ENCODE measurements at places on chromosomes 5 and 9.

DNA sequence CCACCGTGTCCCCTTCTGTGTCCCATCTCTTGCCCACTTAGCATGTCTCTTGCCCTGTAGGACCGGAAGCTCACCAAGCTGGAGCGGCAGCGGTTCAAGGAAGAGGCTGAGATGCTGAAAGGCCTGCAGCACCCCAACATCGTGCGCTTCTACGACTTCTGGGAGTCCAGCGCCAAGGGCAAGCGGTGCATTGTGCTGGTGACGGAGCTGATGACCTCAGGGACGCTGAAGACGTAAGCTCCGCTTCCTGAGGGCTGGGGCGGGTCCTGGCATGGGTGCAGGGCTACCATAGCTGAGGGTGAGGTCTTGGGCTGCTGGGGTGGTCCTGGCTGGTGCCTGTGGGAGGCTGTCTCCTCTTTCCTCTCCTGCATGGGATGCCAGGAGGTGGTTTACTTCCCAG is 45.7 kb downstream of the WNK2 start:
- no peak for DNase-seq

DNA sequence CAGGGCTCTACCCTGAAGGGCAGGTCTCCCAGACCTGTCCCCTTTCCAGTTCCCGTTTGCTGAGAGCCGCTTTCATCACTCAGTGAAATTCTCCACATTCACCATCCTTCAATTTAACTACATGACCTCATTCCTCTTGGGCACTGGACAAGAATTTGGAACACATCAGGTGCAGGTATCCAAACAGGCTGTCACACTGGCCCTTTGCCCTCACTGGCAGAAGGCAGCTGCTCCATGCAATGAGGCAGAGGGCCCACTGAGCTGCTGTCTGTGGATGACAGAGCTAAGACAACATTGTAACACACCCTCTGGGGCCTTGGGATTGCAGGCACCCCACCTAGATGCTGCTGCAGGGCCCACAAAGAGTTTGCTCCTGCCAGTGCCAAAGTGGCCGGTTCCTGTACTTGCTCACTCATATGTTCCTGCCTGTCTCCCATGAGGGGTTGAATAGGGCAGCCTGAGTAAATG is 55.1 kb downstream of the ACTL7B start:
- no peak for DNase-seq

DNA sequence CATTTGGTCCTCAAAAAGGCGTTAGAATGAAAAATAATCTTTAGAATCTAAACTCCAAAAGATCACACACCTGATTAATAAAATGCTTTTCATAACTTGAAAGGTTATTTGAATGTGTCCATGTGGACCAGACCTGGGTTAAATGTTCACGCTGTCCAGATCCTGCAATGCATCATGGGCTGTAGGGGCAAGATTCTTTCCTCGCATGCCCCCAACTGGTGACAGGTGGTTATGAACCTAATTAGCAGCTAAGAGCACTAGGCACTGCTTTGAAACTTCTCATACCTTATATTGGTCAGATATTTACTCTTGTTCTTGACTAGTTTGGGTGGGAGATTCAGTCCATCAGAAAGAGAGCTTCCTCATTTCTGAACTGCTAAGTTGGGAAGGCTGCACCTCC is 19.3 kb upstream of the PIP5K1B start:
- no peak for DNase-seq

GRCh38 chr9:69215774-69216485 is 41.9 kb downstream of the TJP2 start:
- DNase-seq = no peak

DNA sequence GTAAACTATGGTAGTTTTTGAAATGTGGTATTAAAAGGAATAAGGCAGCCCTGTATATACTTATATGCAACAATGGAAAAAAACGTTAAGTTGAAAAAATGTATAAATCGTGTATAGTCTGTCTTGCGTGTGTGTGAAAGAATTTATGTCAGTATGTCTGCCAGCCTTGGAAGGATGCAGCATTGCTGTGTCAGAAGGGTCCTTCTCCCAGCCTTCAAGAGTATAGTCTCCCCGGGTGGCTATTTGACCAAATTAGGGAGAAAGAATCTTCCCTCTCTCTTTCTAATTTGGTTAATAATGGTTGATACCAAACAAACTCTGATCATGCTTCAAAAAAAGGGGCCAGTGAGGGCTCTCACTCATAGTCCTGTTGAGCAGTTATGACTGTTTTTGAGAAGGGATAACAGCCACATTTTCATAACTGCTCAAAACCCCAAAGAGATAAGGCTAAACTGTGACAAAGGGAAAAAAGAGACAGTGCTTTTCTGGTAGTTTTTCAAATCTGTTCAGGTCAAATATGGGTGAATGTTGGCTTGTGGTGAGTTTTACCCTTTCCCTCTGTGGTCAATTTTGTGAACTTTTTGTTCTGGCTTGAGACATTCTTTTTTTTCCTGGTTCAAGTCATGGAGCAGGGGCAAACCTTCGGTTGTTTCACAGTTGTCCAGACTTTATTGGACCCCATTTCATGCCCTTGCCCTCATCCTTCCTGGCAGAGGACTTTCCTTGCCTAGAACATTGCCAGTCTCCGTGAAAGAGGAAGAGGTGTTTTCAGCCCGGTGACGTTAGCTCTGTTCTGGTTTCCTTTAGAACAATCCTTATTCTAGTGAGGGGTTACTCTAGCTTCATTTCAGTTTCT is 21.0 kb downstream of the SNX30 start:
- DNase-seq = no peak

DNA sequence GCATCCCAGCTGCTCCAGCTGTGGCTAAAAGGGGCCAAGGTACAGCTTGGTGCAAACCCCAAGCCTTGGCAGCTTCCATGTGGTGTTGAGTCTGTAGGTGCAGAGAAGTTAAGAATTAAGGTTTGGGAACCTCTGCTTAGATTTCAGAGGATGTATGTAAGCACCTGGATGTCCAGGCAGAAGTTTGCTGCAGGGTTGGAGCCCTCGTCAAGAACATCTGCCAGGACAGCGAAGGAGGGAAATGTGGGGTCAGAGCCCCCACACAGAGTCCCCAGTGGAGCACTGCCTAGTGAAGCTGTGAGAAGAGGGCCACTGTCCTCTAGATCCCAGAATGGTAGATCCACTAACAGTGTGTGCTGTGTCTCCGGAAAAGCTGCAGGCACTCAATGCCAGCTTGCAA is 236.2 kb upstream of the ADRA1B start:
- no peak for DNase-seq

GRCh38 chr5:113153512-113154097 is 177.0 kb downstream of the DCP2 start:
- DNase-seq = no peak

- DNase-seq = no peak
Observed at GRCh38 chr9:8085986-8086385, 286.4 kb upstream of the DMAC1 start.

DNA sequence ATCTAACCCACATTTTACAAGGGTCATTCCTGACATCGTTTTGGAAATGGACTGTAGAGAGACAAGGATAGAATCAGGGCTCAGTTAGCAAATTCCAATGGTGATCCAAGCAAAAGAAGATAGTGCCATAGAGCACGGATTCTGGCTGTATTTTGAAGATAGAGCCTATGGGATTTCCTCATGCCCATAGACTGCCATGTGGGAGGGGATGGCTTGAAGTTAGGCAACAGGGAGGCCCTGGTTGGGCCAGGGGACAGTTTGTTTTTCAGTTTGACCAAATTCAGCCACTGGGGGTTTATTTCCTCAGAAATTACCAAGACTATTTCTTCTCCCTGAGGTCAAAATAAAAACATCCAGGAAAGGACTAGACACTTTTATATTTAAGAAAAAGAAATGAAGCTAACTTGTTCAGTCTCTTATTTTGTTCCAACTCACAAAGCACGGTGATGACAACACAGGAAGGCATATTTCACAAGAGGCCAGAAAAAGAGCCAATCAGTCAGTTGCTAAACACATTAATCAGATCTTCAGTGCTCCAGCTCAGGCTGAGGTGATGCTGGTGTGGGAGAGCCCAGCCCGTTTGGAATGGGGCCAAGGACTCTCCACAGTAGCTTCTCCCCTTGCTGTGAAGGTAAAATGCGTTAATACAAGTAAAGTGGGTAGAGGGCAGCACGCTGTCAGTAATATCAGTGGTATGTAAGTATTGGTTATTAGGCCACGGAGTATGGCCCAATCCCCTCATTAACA is 4.4 kb upstream of the DCTN4 start:
- peak; percentile 14 for DNase-seq

DNA sequence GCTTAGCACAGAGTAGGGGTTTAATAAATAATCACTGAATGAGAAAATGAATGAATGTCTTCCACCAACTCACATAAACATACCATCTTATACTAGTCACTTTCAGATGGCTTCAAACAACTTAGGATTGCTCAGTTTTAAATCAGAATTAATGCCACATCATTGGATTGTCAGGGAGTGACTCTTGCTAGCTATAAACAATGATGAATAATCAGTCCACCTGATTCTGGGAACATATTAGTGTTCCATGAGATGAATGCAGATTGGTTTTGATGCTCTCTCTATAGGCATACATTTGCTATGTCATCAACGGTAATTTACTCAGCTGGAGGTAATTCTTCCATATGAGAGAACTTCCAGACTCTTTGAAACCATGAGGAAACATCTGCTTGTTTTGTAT is 97.4 kb downstream of the CDH9 start:
- DNase-seq = no peak

GRCh38 chr9:34688329-34689115 is 2.6 kb downstream of the CCL19 start:
- DNase-seq = no peak

- peak; percentile 13 for DNase-seq
Observed at GRCh38 chr5:104178829-104179456, 616.4 kb upstream of the NUDT12 start.

DNA sequence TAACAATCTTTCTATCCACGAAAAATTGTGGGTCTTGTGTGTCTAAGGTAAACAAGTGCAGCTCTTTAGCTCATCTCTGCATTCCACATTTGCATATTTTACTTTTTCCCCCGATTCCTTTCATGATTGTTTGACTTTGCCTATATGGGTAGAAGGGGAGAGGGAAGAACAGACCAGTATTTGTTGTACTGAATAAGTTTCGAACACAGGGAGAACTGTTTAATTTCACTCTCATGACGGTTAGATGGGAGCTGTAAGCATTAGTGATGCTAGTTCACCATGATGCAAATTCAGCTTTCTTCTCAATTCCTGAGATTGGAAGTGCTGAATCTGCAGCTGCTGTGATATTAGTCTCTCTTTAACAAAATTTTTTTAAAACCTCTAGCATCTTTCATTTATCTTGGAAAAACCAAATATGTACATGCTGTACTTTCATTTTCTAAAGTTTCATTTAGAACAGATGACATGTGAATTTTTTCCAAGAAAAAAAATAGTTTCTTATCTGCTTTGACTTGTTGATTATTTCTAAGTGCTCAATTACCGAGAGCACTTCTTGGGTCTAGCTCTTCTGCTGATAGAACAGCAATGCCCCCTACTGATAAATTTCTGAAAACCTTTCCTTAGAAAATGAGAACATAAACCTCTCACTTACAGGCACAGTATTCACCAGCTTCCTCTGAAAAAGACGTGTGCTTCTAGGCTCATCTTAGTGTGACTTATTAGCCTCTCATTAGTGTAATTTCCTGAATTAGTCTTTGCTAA is 149.5 kb downstream of the BAAT start:
- no peak for DNase-seq

GRCh38 chr5:56587381-56588130 is 227.8 kb upstream of the MAP3K1 start:
- no peak for DNase-seq

DNA sequence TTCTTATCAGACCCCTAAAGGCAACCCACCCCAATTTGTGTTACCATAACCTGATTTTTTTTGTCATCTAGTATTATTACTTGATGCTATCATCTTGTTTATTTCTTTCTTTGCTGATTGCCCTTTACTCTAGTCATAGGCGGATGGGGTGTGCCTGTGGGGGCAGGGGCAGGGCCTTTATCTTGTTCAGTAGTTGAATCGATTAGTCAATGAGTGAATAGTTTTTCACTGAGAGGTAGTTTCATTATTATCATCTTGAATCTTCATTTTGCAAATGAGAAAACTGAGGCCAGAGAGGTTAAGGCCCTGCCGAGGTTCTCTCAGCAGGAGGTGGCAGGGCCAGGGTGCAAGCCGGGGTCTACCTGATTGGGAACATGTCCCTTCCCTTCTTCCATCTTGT is 9.4 kb upstream of the GM2A start:
- DNase-seq = no peak

- no peak for DNase-seq
Observed at GRCh38 chr9:31848505-31849285, 535.7 kb upstream of the ACO1 start.

GRCh38 chr5:95940758-95941682 is 20.6 kb downstream of the ELL2 start:
- no peak for DNase-seq

DNA sequence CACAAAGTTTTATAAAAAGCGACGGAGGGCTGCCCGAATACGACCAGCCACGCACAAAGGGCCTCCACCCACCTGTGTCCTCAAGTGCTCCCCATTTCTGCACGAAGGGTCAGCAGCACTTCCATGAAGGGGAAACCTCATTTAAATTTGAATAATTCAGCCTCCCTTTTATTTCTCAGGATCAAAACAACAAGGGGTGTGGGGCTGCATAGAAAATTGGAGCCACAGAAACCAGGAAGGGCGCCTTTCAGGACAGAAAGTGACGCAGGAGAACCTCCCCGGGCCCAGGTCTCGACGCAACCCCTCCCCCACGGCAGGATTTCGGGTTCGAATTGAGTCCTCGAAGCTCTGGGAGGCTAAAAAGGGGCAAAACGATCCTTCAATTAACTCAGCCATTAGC is 2.1 kb downstream of the NRARP start:
- no peak for DNase-seq

- DNase-seq = no peak
Observed at GRCh38 chr9:99621040-99621439, 200.6 kb upstream of the NR4A3 start.

DNA sequence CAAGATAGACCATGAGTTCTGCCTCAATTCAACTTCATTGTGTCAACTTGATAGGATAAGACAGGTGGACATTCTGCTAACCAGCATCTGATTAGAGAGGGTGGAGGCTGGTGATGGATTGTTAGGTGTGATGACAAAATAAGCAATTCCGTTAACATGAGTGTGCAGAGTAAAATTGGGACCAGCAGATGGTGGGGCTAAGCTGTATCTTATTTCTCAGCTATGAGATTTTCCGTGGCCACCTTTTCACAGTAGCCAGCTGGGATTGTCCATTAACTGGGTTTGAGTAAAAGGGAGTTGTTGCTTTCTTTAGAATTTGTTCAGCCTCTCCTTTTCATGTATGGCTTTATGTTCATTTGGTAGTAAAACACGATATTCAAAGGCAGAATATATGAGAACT is 28.8 kb upstream of the TAL2 start:
- DNase-seq = no peak

All from T1000 (cell line).